Stomach (tissue), 19 donors: ENCODE measurements at places on chromosomes 4 and X. TPM values are rescaled to one million over a fixed set of nuclear protein-coding genes. Genes with fewer than 3 reads are reported as not detected.

Gene BEX5
- 21.9 TPM for total RNA-seq

Gene ARMCX2
- 23.5 TPM for total RNA-seq

Gene TREX2
- not detected for total RNA-seq

Gene HNRNPDL
- 135 TPM for total RNA-seq

Gene GPR143
- total RNA-seq: not detected

Gene ADGRG2
- 4.8 TPM for total RNA-seq

Gene TMEM156
- total RNA-seq: not detected

Gene ERAS
- total RNA-seq: not detected
